ENCODE measurements at places on chromosomes 6 and 20. TPM values are rescaled to one million over a fixed set of nuclear protein-coding genes. Genes with fewer than 3 reads are reported as not detected.

DNA sequence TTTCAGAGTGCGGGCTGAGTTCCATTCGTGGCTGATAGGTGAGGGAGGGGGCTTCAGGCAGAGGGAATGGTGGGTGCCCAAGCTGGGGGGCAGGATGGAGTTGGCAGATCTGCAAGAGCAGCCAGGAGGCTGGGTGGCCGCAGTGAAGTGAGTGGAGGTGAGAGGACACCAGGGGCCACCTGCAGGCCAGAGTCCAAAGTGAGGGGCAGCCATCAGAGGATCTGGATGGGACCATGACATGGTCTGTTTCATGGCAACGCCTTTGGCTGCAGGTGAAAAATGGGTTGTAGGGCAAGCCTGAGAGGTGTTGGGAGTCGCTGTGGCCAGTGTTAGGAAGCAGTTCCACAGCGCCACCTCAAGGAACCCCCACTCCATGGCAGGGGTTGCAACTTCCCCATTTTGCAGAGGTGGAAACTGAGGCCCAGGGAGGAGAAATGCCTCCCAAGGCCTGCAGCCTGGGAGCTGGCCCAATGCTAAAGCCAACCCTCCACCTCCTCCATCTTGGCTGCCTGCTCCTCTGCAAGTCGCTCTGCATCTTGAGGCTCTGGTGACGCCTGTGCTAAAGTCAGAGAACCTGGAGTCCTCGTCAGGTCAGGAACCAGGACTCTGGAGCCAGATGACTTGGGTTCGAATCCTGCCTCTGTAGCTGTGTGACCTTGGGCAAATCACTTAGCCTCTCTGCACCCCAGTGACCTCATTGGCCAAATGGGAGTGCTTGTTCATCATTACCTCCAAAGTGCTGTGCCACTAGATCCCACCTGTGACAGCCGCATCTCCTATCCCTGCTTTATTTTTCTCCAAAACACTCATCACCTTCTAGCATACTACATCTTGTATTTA is 153.8 kb downstream of the CEBPB start:
- no peaks in the 10 kb centered on the region for H3K36me3 ChIP-seq
- peaks cover 68% of the 10 kb centered on the region for H3K4me1 ChIP-seq
- H3K4me3 ChIP-seq: no peak overlapping the region
- no peak for DNase-seq
- H3K27me3 ChIP-seq: peaks cover 1% of the 10 kb centered on the region
- H3K27ac ChIP-seq: no peak overlapping the region

DNA sequence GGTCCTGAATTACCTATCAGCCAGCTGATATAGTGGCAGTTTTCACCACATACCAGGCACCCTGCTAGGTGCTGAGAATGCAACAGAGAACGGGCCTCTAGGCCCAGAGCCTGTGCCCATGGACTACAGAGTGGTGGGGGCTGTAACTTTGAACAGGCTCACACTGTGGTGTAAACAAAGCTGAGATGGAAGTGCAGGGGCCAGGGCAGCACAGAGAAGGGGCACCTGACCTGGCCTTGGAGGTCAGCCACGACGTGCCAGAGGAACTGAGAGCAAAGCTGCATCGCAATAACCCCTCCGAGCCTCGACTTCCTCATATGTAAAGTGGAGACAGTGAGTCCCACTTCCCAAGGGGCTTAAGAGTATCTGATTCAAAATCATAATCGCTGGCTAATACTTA is 105.8 kb downstream of the MAFB start:
- no peak overlapping the region for H3K4me3 ChIP-seq
- H3K36me3 ChIP-seq: no peaks in the 10 kb centered on the region
- H3K27ac ChIP-seq: no peak overlapping the region
- no peaks in the 10 kb centered on the region for H3K4me1 ChIP-seq
- H3K27me3 ChIP-seq: no peaks in the 10 kb centered on the region

GRCh38 chr6:103280417-103280816 is 1579.3 kb downstream of the HACE1 start:
- H3K4me1 ChIP-seq: no peaks in the 10 kb centered on the region
- no peaks in the 10 kb centered on the region for H3K36me3 ChIP-seq
- no peak overlapping the region for H3K4me3 ChIP-seq
- H3K27ac ChIP-seq: no peak overlapping the region
- H3K27me3 ChIP-seq: no peaks in the 10 kb centered on the region

DNA sequence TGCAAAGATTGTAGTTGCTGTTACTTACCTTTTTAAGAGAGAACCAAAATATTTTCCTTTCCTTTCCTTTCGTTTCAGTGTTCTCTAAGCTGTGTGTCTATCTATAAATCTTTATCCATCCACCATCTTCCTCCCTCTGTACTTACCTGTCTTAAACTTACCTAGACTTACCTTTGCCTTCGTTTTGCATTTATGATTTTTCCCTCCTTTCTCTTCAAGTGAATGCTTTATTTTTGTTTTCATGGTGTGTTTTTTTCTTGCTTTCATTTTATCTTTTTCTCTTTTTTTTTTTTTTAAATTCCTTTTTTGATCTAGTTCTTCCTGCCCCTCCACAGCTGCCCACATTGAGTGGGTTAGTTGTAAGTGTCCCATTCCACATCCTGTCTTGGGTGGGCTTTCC is 26.2 kb downstream of the ARID1B start:
- peaks cover 33% of the 10 kb centered on the region for H3K4me1 ChIP-seq
- peak overlapping the region; percentile 51 for H3K4me3 ChIP-seq
- no peak for DNase-seq
- no peaks in the 10 kb centered on the region for H3K27me3 ChIP-seq

The NECAB3 gene
- 36.3 TPM for total RNA-seq

Data from activated naive CD8-positive, alpha-beta T cell treated with anti-CD3 and anti-CD28 coated beads, Interleukin-2, amount 10 ng/mL, durations not matched to agents 7 days and 5 days (primary cell).